H54 (cell line): ENCODE measurements at places on chromosomes 11 and 22.

DNA sequence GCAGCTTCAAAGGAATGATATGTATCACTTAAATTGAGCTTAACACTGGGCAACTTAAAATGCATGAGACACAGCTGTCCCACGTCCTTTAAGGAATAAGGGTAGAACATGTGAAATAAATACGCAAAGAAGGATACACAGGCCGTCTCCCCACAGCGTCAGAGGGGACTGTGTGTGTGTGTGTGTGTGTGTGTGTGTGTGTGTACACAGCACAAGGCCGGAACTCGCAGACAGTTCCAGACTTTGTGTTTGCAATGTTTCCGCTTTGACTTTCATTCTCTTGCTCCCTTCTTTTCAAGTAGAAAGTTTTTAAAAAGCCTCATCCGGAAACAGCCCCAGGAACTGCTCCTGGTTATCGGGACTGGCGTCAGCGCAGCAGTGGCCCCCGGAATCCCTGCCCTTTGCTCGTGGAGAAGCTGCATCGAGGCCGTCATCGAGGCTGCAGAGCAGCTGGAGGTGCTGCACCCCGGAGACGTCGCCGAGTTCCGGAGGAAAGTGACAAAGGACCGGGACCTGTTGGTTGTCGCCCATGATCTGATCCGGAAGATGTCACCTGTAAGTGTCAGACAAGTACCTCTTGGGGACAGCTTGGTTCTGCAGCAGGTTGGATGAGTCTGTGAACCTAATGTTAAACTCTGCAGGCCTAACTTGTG, 13.3 kb downstream of the FAM118A start:
- no peak for DNase-seq

- DNase-seq = no peak
Observed at GRCh38 chr11:64029773-64030172, 6.0 kb upstream of the FLRT1 start.

DNA sequence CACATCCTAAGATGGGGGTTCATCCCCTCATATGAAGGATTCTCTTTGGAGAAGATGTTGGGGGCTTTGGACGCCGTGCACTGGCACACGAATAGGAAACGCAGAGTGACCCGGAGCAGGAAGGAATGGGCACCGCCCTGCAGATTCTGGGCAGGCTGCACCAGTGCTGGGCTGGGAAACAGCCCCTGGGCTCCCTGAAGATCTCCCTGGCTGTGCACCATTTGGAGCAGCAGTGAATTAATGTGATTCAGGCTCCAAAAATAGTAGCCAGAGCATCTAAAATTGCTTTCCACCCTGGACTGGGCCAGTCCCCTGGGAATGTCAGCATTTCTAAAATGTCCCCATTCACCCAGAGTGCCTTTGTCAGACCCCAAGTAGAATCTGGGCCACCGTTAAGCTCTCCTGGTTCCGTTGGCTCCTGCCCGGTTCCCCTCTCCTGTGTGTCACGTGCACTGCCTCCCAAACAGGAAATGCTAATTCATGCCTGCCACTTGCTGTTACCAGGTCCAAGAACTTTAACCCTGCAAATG, 18.6 kb downstream of the IRAG1 start:
- no peak for DNase-seq

- DNase-seq = no peak
Observed at GRCh38 chr22:50360578-50360977, 17.5 kb downstream of the PPP6R2 start.

- DNase-seq = no peak
Observed at GRCh38 chr22:48238966-48239365, 1476.5 kb downstream of the TBC1D22A start.

GRCh38 chr22:29451863-29452262, 13.5 kb downstream of the RFPL1 start:
- no peak for DNase-seq

GRCh38 chr11:45238724-45239123, 47.4 kb downstream of the SYT13 start:
- peak; percentile 77 for DNase-seq

GRCh38 chr22:35150183-35151107, 84.5 kb downstream of the ISX start:
- no peak for DNase-seq

- DNase-seq = no peak
Observed at GRCh38 chr11:69215216-69215615, 59.5 kb downstream of the SMIM38 start.

- DNase-seq = no peak
Observed at GRCh38 chr22:21714059-21714770, 21.4 kb downstream of the YPEL1 start.

- no peak for DNase-seq
Observed at GRCh38 chr11:127058524-127058923, 58.0 kb upstream of the KIRREL3 start.

GRCh38 chr11:12724301-12725054, 50.3 kb downstream of the TEAD1 start:
- peak; percentile 36 for DNase-seq

DNA sequence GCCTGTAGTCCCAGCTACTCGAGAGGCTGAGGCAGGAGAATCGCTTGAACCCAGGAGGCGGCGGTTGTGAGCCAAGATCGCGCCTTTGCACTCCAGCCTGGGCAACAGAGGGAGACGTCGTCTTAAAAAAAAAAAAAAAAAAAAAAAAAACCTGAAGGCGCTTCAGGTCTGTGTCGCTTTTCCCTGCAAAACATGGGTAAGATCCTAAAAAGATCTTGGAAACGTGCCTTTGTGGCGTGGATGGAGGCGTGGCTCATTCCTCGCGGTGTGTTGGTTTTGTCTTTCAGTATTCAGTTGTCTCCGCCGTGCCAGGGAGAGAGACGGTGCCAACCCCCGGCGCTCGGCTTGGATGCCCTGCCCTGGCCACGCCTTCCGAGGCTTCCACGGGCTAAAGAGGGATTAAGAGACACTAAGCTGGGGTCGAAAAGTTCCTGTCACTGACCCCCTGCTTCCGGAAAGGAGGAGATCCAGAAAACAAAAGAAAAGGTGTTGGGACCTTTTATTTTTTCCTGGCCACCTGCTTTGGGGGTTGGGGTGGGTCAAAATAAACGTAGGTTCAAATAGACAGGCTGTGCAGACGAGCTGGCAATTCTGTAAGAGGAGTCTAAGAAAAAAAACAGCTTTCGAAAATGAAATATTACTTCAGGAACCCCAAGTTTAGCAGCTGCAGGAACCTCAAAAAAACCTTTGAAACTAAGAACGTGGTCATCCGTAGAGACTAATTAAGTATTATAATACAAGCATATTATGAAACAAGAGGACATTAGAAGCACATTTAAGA, 1.1 kb upstream of the SLC35F2 start:
- peak; percentile 35 for DNase-seq
